ENCODE measurements at places on chromosomes 16 and 17.

GRCh38 chr17:21253646-21254441, 634 bp upstream of the NATD1 start:
- peak overlapping the region; percentile 80 for H3K4me3 ChIP-seq
- no peak for DNase-seq
- peaks cover 21% of the 10 kb centered on the region for H3K4me1 ChIP-seq
- peaks cover 2% of the 10 kb centered on the region for H3K27me3 ChIP-seq

DNA sequence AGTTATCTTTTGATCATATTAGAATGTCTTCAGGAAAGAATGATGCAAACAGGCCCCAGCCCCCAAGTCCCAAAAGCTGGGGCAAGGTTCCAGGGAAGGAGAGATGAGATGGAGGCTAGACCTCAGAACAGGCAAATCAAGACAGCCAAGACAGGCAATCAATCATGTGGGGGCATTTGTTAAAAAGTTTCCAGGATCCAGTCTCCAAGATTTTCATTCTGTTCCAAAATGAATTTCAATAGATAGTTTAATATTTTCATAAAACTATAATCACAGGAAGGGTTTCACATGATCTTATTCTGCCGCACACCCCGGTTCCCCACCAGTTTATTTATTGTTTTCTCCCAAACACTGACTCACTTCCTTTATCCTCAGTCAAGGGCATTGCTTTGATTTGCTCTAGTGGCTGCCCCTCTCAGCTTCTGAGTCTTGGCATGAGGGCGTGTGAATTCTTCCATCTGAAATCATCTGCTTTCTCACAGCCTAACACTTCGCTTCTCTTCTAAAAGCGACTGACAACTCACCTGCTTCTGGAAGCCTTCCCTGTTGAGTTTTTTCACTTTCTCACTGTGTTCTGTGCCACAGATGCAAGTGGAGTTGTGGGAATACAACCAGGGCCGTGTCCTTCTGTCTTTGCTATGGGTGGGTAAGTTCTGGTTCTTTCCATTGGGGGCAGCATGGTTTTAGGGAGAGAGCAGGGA, 12.2 kb upstream of the TERF2 start:
- H3K4me3 ChIP-seq = no peak overlapping the region
- H3K4me1 ChIP-seq = peaks cover 14% of the 10 kb centered on the region
- H3K27ac ChIP-seq = no peak overlapping the region

GRCh38 chr16:53741546-53741945, 37.6 kb downstream of the FTO start:
- peaks cover 25% of the 10 kb centered on the region for H3K4me1 ChIP-seq
- no peak overlapping the region for H3K4me3 ChIP-seq
- no peaks in the 10 kb centered on the region for H3K36me3 ChIP-seq
- DNase-seq = no peak

- peaks cover 27% of the 10 kb centered on the region for H3K4me1 ChIP-seq
- H3K27me3 ChIP-seq = no peaks in the 10 kb centered on the region
- peaks cover 3% of the 10 kb centered on the region for H3K36me3 ChIP-seq
- DNase-seq = peak; percentile 90
- peak overlapping the region; percentile 96 for H3K27ac ChIP-seq
These were observed 643.2 kb downstream of the WWOX start for GRCh38 chr16:78742501-78743283.

DNA sequence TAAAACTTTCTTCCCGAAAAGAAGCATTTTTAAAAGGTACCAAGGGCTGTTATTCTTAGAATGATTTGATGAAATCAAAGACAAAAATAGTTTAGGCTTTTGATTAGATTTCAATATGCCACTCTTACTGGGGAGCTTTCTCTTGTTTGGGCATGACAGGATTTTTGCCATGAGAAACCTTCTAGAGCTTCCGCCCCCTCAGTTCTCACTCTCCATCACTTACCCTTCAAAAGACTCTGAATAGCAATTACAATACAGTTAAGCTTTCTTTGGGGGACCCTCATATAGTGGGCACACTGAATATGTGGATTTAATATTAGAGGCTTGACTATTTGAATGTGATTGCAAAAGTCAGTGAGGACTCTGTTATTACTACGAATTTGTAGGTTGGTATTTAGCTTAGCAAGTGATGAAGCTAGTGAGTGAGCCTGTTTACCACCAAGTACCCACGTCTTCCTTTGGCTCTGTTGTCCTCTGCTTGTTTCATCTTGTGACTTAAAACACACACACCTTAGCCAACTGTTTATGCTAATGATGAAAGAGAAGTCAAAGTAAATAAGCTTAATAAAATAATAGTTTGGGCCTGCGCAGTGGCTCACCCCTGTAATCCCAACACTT, 158.7 kb upstream of the TBX2 start:
- H3K4me1 ChIP-seq = peaks cover 16% of the 10 kb centered on the region
- H3K4me3 ChIP-seq = no peak overlapping the region
- no peak overlapping the region for H3K27ac ChIP-seq
- H3K36me3 ChIP-seq = no peaks in the 10 kb centered on the region

DNA sequence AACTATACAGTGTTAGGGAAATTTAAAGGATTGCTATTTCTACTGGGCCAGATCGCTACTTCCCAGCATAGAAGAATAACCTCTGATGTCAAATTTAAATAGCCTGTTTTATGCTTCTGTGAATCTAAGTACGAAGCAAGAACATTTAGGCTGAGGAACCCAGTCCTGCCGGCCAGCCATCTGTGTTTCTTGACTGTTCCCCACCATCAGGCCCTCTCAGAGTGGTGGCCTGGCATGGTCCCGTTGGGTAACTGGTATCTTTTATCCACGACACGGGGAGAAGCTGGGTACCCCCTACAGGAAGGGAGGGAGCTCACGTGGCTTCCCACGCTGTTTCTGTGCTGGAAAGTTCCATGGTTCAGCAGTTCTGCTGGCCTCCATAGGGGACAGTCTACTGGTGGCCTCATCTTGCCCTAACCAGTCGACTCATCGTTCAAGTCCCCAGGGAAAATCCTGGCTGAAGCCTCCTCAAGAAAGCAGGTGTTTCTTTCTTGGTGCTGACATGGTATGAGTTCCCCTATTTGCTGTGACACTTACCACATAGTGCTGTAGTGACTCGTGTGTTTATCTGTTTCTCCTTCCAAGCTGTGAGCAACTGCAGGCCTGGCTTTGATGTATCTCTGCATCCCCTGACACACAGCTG, 201.7 kb upstream of the NLRP1 start:
- no peak overlapping the region for H3K27ac ChIP-seq
- no peak overlapping the region for H3K4me3 ChIP-seq
- H3K4me1 ChIP-seq = no peaks in the 10 kb centered on the region
- no peak for DNase-seq
- H3K36me3 ChIP-seq = no peaks in the 10 kb centered on the region

DNA sequence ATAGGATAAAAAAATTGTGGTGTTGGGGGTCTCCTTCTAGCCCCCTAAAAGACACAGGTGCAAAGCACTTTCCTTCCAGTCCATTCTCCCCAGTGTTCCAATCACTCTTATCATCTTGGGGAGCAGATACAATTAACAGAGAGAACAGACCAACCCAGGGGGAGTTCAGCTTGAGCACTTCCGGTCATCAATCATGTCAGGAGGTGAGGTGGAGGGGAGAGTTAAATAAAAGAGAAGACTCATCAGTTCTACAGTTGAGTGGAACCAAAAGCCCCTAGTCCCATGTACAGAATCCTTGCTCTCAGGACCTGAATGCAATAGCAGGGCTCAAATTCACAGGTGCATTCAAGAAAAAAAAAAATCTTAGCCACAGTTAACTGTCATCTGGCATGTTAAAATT, 122.3 kb downstream of the DYNLRB2 start:
- H3K27me3 ChIP-seq = no peaks in the 10 kb centered on the region
- no peak overlapping the region for H3K27ac ChIP-seq
- H3K36me3 ChIP-seq = peaks cover 52% of the 10 kb centered on the region
- H3K4me1 ChIP-seq = peaks cover 5% of the 10 kb centered on the region

- H3K4me1 ChIP-seq = peaks cover 1% of the 10 kb centered on the region
- no peak overlapping the region for H3K27ac ChIP-seq
- H3K4me3 ChIP-seq = no peak overlapping the region
- H3K27me3 ChIP-seq = no peaks in the 10 kb centered on the region
- no peak for DNase-seq
- H3K36me3 ChIP-seq = peaks cover 4% of the 10 kb centered on the region
These were observed 1.3 kb downstream of the IGFALS start for GRCh38 chr16:1791943-1792812.

GRCh38 chr17:36703860-36704266, 102.5 kb downstream of the MRM1 start:
- H3K27ac ChIP-seq = no peak overlapping the region
- H3K36me3 ChIP-seq = no peaks in the 10 kb centered on the region
- DNase-seq = peak; percentile 61
- no peaks in the 10 kb centered on the region for H3K4me1 ChIP-seq
- no peak overlapping the region for H3K4me3 ChIP-seq

DNA sequence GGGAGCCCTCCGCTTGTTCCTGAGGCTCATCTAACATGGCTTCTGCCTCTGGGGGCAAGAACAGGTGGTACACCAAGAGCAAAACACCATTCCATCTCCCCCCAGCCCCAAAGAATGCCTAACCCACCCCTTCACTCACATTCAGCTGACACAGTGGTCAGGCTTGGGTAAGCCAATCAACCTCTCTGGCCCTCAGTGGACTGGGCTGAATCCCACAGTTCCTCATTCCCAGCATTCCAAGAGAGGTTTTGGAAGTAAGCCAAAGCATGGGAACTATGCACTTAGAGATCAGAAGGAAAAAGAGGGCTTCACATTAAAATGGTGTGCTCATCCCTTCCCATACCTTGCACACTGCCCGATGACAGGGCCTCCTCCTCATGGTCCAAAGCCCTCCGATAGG, 7.8 kb downstream of the PIGS start:
- DNase-seq = no peak
- H3K27me3 ChIP-seq = no peaks in the 10 kb centered on the region
- no peak overlapping the region for H3K4me3 ChIP-seq
- no peak overlapping the region for H3K27ac ChIP-seq
- H3K4me1 ChIP-seq = peaks cover 20% of the 10 kb centered on the region

GRCh38 chr17:41520821-41521521, 2.3 kb upstream of the KRT15 start:
- no peaks in the 10 kb centered on the region for H3K4me1 ChIP-seq
- no peak for DNase-seq
- no peak overlapping the region for H3K27ac ChIP-seq
- H3K27me3 ChIP-seq = peaks cover 5% of the 10 kb centered on the region
- no peaks in the 10 kb centered on the region for H3K36me3 ChIP-seq

GRCh38 chr17:35844547-35844946, 24.1 kb downstream of the HEATR9 start:
- H3K27ac ChIP-seq = no peak overlapping the region
- peaks cover 65% of the 10 kb centered on the region for H3K36me3 ChIP-seq
- H3K27me3 ChIP-seq = no peaks in the 10 kb centered on the region

GRCh38 chr17:29240968-29241963, 5.4 kb upstream of the CRYBA1 start:
- H3K27ac ChIP-seq = peak overlapping the region; percentile 8
- no peaks in the 10 kb centered on the region for H3K27me3 ChIP-seq
- peaks cover 17% of the 10 kb centered on the region for H3K4me1 ChIP-seq
- DNase-seq = no peak
- no peak overlapping the region for H3K4me3 ChIP-seq

DNA sequence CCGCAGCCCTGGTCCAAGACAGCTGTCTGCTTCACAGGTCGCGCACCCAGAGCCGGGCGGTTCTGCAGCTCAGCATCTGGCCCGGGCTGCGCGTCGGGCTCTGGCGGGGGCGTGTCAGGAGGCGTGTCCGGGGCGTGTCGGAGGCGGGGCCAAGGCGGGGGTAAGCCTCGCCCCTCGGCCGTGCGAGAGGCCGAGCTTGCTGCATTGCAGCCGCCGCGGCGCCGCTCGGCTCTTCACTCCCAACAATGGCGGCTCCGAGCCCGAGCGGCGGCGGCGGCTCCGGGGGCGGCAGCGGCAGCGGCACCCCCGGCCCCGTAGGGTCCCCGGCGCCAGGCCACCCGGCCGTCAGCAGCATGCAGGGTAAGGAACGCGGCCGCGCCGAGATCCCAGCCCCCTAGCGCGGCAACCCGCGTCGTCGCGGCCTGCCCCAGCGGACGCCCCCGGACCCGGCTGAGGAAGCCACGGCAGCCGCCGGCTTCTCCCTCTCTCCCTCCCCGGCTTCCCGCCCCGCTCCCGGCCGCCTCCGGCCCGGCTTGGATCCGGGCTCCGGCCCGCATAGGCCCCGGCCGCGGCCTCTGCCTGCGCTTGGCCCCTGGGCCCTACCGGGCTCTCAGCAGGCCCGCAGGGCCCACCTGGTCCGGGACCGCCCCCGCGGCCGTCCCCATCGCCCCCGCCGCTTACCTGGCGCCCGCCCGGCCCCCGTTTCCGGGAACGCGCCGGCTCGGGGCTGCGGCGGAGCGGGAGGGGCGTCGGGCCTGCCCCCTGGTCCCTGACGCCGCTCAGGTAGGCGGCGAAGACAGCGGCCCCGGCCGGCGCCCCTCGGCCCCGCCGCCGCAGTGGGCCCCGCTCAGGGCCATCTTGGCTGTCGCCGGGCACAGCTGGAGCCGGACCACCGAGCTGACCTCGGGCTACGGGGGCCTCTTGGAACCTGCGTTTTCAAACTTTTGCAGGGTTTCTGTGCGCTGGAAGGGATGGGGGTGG, at the start of gene MAP2K4:
Gene MAP2K4 (plus strand): TSS at position 236 of the 981 bp plus-strand sequence. CDS start 10 bp downstream, at position 246.
- peak; percentile 93 for DNase-seq
- H3K27me3 ChIP-seq = peaks cover 8% of the 10 kb centered on the region
- no peaks in the 10 kb centered on the region for H3K36me3 ChIP-seq
- peak within 1 kb of the TSS; percentile 73 for H3K4me3 ChIP-seq
- peaks cover 27% of the 10 kb centered on the region for H3K4me1 ChIP-seq

- DNase-seq = peak; percentile 38
- H3K36me3 ChIP-seq = no peaks in the 10 kb centered on the region
- no peak overlapping the region for H3K4me3 ChIP-seq
These were observed 32.8 kb upstream of the ETV4 start for GRCh38 chr17:43578699-43579565.

DNA sequence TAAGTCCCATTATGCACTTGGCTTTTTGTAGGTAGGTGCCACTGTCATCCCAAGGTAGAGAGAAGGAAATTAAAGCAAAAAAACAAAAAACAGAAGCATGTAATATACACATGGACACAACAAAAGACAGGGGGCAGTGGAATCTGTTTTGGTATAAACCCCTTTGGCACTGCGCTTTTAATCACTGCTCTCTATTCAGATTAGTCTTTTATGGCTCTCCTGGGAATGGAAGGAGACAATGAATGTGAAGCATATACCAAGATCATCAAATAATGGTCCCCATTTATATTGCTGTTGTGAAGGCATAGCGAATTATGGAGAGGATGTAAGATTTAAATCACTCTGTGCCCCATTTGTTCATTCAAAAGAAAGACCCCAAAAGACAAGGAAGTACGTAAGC, 17.4 kb downstream of the CDH11 start:
- no peaks in the 10 kb centered on the region for H3K36me3 ChIP-seq
- DNase-seq = no peak
- no peak overlapping the region for H3K4me3 ChIP-seq

DNA sequence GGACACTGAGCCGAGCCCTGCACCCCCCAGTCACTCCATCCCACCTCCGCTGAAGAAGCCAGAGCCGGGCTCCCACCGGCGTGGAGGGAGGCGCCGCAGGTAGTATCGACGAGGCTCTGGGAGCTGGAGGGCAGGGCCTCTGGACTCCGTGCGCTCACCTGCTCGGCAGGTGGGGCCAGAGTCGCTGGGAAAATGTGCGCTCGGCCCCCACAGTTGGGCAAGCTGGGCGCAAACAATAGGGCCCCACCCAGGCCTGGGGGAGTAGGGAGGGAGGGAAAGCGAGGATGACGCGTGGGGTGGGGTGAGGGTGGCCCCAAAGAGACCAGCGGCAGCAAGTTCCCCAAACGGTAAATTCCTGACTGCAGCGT, 668 bp downstream of the JUP start:
- H3K4me3 ChIP-seq = no peak overlapping the region
- H3K4me1 ChIP-seq = peaks cover 22% of the 10 kb centered on the region
- H3K27ac ChIP-seq = no peak overlapping the region
- no peak for DNase-seq
- H3K36me3 ChIP-seq = no peaks in the 10 kb centered on the region
- peaks cover 46% of the 10 kb centered on the region for H3K27me3 ChIP-seq

- peaks cover 38% of the 10 kb centered on the region for H3K36me3 ChIP-seq
- H3K27ac ChIP-seq = no peak overlapping the region
- no peak overlapping the region for H3K4me3 ChIP-seq
- H3K27me3 ChIP-seq = no peaks in the 10 kb centered on the region
- H3K4me1 ChIP-seq = peaks cover 13% of the 10 kb centered on the region
These were observed 10.5 kb downstream of the CNEP1R1 start for GRCh38 chr16:50035468-50035992.

Data from activated CD4-positive, alpha-beta memory T cell treated with anti-CD3 and anti-CD28 coated beads, Interleukin-2, amount 10 ng/mL, durations not matched to agents 7 days and 5 days (primary cell).